ENCODE measurements at places on chromosomes 6 and 20.
A peak's percentile ranks its signal among the peaks of the same experiment; 100 is the strongest.

DNA sequence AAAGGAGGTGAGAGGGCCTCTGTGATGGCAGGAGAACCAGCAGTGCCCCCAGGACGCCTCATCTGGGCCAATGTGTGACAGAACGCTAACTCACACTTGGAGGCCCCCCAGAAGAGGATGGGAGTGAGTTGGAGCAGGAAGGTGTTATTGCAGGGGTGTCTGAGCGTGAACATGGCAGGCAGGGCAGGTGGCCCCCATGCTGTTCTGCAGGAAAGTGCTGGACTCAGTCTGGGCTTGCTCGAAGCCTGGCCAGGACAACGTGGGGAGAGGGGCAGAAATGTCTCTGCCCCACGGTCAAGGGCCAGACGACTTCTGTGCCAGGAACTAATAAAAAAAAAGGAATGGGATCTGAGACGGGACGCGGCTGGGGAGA, 931 bp upstream of the EBF4 start:
- no peak for DNase-seq

DNA sequence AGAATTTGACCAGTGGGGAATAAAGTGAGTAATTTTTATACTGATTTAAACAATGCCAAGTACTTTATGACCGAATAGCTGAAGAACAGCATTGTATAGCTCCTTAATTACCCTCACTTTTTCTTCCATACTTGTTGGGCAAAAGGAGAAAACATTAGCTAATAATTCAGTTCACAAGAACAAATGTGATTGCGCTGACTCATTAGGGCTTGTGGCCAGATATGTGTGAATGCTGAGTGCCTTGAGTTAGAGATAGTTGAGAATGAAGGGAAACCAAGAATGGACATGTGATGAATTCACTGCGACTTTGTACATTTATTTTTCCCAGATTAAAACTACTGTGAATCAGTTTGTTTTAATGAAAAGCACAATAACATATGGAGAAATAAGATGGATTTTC, 669.4 kb downstream of the TFAP2A start:
- no peak for DNase-seq

- DNase-seq, result no peak
These were observed 85.2 kb downstream of the FKBP5 start for GRCh38 chr6:35603326-35604202.

GRCh38 chr20:35820715-35821114, 48.9 kb downstream of the PHF20 start:
- no peak for DNase-seq

- DNase-seq, result no peak
These were observed 237.2 kb downstream of the CDKAL1 start for GRCh38 chr6:20771409-20771808.

DNA sequence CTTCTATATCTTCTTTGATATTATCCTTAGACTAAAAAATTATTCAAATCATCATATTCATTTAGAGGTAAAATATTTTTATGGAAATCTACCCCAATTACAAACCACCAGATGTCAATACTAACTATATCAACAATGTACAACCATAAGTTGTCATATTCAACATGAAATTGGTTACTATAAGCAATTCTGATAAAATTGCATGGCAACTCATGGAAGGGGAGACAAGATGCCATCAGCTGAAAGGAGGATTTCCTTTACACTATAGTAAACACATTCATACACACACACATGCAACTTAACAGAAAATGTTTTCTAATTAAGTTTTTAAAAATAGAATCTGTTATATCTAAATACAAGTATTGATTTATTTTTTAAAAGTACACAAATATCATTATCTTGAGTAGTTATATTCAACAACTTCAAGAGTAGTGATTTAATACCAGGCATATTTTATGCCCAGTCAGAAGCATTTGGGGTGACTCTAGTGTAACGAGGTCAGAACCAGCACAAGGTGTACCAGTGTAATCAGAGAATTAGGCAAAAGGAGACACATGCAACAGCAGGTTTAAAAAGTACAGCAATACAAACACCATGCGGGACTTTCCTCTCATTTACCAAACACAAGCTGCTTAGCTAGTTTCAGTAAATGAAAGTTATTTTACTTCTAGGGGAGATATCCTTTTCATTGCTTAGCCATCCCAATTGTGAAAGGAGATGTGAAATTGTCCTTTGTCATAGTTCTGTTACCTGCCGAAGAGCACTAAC, 1.0 kb downstream of the FILIP1 start:
- DNase-seq, result no peak

- DNase-seq, result no peak
These were observed 850.1 kb downstream of the TBC1D32 start for GRCh38 chr6:120484146-120484545.

GRCh38 chr6:12944001-12944400, 227.4 kb downstream of the PHACTR1 start:
- peak; percentile 43 for DNase-seq

- no peak for DNase-seq
These were observed 21.0 kb downstream of the ULBP1 start for GRCh38 chr6:149984773-149985172.

GRCh38 chr20:50980071-50980681, 21.6 kb downstream of the MOCS3 start:
- DNase-seq, result peak; percentile 37

DNA sequence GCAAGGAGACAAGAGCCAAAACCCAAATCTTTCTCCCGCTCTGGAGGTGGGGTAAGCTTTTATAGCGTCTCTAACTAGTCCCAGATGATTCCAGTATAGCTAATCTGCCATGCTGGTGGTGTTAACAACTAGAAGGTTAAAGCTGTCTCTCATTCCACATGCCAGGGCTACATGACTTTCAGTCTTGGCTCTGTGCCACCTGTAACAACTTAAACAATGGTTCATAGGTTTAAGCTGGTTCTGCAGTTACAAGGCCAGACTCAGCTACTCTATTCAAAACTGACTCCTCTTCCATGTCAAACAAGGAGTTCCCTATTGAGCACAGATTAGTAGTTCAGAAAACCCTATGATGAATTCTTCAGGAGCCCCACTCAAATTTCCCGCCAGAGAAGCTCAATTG, 128.9 kb downstream of the ELOVL4 start:
- no peak for DNase-seq

DNA sequence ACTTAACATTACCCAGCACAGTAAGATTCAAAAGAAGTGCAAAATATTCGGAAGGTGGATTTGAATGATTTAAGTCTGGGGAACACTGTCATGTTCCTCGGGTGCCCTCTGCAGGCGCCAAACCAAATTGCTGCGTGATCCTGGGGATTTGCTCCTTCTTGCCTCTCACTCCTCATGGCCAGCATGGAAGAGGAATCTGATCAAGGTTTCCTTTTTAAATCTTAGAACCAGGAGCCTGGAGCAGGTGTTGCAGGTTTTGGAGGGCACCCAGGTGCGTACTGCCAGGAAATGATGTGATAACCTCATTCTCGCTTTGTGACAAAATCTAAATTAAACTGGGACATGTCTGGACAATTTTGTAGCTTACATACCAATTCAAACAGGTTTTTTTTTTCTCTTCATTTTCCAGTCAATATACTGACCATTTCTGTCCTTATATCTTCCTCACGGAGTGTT, 8.1 kb upstream of the PFDN4 start:
- DNase-seq, result peak; percentile 84

DNA sequence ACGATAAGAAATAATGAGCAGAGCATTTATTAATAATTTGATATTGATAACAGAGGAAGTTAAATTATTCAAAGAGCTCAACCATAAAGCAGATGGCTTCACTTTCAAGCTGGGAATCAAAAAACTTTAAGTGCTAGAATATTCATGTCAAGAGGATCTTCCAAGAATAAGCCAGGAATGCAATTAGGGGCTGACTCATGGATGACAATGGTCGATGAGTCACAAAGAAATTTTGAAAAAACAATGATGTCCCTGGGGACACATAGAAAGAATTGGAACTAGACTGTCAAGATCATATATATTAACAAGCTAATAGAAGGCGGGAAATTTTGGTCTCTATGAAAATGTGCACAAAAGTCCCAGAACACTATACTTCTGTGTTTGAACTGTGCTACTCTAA, 304.1 kb downstream of the LAMA2 start:
- no peak for DNase-seq

DNA sequence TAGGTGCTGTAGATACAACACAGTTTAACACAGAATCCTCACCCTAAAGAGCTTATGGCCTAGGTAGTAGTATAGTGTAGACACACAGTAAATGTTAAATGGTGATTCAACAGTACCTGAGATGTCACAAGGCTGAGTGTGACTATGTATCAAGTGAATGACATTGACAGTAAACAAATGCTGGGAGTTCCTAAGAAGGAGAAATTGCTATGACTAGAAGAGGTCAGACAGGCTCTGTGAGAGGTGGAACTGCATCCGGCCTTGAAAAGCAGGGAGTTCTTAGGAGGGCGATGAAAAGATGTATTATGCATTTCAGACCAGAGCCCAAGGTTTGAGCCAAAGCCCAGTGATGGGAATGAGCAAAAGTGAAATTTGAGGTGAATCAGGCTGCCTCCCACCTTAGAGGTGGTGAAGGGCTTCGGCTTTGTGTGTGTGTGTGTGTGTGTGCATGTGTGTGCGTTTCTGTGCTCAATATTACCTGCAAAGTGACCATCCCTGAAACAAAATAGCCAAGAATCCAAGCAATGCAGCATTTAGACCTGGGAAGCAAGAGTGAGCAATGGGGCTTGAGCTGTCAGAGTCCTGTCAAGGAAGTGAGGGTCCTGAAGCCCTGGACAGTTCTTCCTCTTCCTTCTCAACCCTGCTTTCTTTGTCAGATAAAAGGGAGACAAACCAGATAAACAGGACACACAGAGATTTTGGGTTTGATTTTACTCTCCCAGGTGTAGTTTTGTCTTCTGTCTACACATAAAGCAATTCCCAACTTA, 32.3 kb upstream of the CITED2 start:
- no peak for DNase-seq

- no peak for DNase-seq
These were observed 272.6 kb upstream of the CITED2 start for GRCh38 chr6:139647016-139647415.

GRCh38 chr6:110179406-110180227, at the start of gene WASF1:
Gene WASF1, minus strand, starts transcription at chr6:110179670. Its CDS starts 52,069 bp downstream, at chr6:110127601.
- peak; percentile 99 for DNase-seq

- DNase-seq, result peak; percentile 55
These were observed 9.8 kb upstream of the PNISR start for GRCh38 chr6:99434702-99435530.

DNA sequence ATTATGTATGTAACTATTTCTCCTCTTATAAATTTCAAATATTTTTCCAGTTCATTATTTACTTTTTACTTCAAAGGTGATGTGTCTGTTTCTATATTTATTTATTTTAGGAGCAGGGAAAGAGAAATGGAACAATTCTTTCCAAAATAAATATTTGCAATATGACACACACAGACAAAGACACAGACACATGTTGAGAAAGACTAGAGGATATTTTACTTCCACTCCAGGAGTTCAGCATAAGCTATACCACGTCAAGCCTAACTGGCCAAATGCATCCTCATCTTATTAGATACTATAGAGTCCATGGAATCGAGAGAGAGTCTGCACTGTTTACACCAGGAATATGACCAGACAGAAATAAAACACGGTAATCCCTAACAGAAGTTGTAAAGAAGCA, 13.3 kb downstream of the RALGAPA2 start:
- no peak for DNase-seq

DNA sequence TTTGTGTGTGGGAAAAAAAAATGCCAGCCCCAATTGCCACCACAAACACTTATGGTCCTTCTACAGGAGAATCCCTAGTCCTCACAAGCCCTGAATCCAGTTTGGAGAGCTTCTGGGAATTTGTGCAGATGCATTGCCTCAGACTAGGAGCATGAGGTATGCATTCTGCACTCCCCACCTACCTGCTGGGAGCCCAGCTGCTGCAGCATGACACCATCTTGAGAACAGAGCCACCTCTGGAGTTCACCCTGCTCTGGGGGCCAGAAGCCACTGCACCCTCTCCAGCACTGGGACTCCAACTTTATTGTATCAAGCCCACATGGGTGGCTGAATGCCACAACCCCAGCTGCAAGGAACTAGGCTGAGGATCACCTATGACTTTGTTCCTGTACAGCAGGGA, 568.5 kb upstream of the ID4 start:
- no peak for DNase-seq

GRCh38 chr6:42441697-42442081, 10.0 kb downstream of the TRERF1 start:
- DNase-seq, result no peak

- no peak for DNase-seq
These were observed 18.9 kb downstream of the KLHL31 start for GRCh38 chr6:53646606-53647005.

DNA sequence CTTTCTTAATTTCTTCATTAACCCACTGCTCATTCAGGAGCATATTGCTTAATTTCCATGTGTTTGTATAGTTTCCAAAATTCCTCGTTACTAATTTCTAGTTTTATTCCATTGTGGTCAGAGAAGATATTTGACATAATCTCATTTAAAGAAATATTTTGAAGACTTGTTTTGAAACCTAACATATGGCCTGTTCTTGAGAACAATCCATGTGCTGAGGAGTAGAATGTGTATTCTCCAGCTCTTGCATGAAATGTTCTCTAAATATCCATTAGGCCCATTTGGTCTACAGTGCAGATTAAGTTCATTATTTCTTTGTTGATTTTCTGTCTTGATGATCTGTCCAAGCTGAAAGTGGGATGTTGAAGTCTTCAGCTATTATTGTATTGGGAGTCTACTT, 251.7 kb downstream of the ALDH8A1 start:
- DNase-seq, result no peak

- no peak for DNase-seq
These were observed 5.7 kb downstream of the SESN1 start for GRCh38 chr6:109088995-109089394.

DNA sequence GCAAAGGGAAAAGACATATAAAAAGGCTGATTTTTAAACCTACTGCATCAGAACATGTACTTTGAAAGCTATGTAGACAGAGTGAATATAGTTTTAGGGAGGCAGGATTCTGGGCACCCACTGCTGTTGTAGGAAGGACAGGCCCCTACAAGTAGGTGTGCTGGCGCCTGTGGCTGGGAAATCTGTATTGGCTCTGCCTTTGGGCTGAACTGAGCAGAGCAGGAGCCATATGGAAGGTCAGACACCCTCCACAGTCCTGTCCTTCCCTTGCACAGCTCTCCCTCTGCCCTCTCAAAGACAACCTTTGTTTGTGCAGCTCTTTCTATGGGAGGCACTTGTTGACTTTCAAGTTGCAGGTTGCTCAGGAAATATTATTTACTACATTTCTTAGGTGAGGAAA, 18.4 kb upstream of the ULBP3 start:
- no peak for DNase-seq

- no peak for DNase-seq
These were observed 448.0 kb downstream of the HAO1 start for GRCh38 chr20:7492257-7492656.

DNA sequence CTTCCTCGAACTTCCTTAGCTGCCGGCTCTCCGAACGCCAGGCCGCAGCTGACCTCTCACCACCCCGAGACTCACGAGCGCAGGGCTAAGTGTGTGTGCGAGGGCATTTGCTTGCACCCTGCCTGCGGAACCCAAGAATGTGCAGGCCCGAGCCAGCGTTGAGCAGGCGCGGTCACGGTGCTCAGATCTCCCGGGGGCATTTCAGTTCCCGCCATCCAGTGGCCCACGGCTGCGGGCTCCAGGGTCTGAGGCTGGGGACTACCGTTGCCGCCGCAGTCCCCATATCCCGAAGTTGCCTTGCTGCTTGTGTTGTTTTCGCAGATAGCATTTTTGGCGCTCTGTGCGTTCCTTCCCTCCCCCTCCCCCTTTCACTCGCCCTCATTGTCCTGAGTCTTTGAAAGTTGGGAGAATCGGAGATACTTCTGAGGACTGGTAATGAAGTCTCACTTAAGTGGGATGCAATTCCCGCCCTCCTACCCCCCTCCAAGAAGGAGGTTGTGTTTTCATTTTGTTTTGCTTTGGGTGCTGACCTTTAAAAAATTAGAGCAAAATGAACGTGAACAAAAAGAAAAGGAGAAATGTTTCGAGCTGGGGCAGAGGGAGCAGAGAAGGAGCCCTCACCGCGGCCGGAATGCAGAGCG, 1.7 kb downstream of the NR2E1 start:
- no peak for DNase-seq
